NCI-H1105 (cell line): ENCODE measurements at places on chromosomes 1 and 21.
A peak's percentile ranks its signal among the peaks of the same experiment; 100 is the strongest.

DNA sequence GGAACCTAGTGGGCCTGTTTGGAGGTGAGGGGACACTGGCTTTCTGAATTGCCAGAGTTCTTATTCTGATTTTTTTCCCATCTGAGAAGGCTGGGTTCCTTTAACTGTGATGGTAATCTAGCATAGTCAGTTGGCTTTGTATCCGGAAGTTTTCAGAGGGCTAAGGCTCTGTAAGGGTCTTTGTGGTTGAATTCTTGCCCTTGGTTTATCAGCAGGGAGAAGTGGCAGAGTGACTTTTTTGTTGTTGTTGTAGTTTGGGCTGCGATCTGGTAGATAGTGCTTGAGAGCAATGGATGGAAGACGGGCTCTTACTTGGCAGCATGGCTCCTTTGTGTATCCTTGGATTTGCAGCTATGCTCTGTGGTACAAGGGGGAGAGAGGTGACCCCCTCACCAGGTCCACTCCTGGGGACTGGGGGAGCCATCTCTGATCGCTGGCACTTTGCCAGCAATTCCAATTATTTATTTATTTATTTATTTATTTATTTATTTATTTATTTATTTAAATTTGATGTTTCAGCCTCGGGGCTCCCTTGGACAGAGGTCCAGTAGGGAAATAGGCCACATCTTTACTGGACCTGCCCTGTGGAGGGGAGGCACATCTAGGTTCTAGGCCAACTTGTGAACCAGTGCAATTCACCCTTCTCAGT lies 18.5 kb downstream of the TCP10L start:
- no peak for DNase-seq

DNA sequence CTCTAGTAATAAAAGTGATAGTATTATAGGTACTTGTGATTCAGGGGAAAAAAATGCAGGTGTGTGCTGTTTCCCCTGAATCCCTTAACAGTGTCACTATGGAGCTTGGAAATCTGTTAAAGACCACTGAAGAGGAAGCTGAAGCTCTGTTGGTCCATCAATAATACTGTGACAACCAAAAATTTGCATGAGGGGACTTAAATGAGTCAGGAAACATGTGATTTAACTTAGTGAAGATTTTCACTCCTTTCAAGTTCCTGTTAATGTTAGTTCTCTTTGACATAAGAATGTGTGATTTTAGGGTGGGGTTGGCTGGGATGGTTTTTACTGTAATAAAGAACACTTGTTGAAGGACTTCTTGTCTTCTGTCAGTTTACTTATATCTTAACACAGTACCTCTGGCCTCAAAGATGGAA lies 32.0 kb downstream of the VANGL2 start:
- DNase-seq = no peak

- DNase-seq = no peak
Measured at GRCh38 chr1:178450871-178451270, 45.9 kb downstream of the CLEC20A start.

GRCh38 chr1:53327182-53327913 lies 522 bp downstream of the LRP8 start:
- DNase-seq = peak; percentile 36

DNA sequence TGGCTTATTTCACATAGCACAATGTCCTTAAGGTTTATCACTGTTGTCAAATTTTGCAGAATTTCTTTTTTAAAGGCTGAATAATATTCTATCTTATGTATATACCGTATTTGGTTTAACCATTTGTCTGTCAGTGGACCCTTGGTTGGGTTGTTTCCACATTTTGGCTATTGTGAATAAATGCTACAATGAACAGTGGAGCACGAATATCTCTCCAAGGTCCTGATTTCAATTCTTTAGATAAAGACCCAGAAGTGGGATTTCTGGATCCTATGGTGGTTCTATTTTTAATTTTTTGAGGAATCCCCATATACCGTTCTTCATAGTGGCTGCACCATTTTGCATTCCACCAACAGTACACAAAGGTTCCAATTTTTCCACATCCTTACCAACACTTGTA lies 5.8 kb upstream of the ZBTB17 start:
- no peak for DNase-seq

- DNase-seq = peak; percentile 95
Measured at GRCh38 chr1:42335050-42335808, at the start of gene FOXJ3. FOXJ3 (minus strand) TSS chr1:42335235; CDS start chr1:42311093, 24,142 bp downstream.

- DNase-seq = no peak
Measured at GRCh38 chr1:227131193-227131592, 187.1 kb downstream of the CDC42BPA start.

DNA sequence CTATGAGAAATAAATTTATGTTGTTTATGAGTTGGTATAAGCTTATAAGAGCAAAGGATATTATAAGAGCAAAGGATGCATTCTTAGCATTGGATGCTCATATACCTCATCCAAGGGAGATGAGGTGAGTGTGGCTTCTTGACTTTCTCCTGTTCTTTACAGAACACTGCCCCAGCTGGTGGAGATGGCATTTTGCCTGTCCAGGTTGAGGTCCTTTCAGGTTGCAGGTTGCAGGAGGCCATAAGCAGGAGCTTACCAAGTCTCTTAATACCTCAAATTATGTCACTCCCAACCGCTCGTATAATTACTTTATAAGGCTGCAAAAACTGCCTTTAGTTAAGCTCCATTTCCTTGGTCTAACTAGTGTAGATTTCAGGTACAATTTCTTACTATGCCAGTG lies 66.7 kb downstream of the RPE65 start:
- no peak for DNase-seq

GRCh38 chr1:214847071-214847810 lies 235.3 kb upstream of the KCNK2 start:
- no peak for DNase-seq

DNA sequence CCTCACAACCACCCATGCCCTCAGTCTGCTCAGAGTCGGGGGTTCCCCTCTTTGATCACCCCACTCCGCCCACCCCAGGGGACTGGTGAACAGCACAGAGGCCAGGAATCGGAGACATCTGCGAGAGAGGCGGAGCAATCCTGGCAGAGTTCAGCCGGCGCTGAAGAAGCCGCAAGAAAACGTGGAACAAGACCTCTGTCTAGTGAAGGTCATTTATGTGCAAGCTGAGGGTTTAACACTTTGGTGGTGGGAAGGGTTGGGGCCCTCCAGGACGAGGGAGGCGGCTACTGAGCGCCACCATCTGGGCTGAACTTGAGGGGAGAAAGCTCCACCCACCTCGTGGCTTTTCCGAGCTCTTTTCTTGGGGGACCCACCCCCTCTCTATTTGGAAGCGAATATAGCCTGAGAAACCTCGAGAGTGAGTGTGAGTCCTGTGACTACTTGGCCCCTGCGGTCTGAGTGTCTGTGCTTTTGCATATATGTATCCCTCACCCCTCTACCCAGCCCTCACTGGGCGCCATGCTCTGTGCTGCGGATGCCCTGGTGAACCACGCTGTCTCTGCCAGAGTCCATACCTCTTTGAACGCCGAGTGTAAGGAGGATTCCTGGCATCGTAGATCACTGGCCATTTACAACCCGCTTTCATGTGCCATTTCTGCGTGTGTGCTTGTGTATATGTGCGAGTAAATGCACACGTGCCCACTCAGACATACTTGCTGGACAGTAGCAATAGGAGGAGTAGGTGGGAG lies 1.2 kb upstream of the EPHA10 start:
- DNase-seq = peak; percentile 25

DNA sequence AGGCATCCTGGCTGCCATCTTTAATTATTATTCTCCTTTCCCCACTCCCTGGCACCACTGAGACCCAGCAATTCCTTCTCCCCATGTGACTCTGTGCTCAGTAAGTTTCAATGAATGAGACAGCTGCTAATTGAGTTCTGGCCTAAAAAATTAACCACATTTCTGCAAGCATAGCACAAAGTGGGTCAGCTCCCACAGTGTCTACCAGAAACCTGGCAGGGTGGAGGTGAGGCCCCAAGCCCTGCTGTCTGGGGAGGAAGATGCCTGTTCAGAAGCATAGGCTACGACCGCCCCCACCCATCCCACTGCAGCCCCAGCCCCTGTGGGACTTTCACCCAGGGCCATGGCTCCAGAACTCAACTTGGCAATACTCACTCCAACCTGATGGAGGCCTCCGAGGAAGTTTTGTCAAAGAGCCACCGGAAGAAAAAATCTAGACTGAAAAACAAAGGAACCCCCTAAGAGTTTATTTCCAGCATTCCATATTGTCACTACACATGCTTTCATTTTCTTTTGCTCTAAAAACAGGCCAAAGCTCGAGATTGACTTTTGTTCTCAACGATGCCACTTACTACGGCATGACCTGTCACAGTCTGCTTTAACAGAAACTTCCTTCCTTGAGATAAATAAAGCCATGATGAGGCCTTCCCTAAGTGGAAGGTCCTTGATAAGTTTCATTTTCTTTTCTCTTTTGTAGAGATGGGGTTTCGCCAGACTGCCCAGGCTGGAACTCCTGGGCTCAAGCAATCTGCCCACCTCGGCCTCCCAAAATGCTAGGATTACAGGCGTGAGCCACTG lies 26.5 kb downstream of the TMEM63A start:
- DNase-seq = no peak

- DNase-seq = no peak
Measured at GRCh38 chr1:244820131-244820530, 15.3 kb upstream of the COX20 start.

DNA sequence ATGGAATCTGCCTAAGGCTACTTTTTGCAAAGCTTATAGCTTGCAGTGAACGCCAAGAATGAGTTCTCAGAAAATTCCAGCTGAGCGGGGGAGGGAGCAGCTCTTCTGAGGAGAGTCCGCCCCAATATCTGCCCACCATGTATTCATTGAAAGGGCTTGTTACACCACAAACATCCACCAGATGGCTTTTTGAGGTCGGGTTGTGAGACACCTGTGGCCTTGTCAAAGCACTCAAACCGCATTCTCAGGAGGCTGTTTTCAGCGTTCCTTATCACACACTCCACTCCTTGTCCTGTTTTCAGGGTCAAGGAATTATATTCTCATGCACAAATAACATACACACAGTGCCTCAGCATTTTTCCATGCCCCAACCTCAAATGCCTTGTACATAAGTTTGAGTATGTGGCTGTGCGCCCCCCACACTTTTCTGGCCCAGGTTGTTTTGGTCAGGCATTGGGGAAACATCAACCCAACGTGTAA lies 3.9 kb upstream of the C4BPB start:
- DNase-seq = peak; percentile 27

- peak; percentile 5 for DNase-seq
Measured at GRCh38 chr1:199774433-199775089, 252.9 kb upstream of the NR5A2 start.

DNA sequence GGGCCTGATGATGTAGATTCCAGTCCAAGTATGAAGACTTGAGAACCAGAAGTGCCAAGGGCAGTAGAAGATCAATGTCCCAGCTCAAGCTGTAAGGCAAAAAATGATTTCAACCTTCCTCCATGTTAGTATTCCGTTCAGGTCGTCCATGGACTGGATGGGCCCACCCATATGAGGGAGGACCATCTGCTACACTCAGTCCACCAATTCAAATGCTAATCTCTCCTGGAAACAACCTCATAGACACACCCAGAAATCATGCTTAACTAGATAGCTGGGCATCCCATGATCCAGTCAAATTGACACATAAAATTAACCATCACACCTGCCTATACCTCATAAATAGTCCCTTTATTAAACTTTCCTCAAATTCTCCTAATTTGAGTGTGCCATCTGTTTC lies 73.3 kb upstream of the NFASC start:
- no peak for DNase-seq

DNA sequence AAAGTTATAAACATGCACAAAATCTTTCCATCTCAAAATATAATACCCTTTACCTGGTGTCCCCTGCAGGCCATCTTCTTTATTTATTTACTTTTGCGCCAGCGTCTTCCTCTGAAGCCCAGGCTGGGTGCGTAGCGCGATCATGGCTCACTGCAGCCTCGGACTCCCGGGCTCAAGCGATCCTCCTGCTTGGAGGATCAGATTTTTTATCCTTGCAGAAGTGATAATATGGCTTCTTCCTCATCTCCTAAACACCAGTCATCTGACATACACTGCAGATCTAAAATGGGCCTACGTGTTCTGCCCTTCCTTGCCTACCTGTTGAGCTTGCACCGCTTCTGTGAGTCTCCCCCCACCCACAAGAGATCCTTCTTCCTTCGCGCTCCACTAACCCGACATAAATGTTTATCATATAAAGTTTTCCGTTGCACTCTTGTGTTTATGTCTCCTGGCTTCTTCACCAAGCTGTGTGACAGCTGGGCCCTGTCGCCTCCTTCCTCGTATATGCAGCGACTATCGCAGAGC lies 506 bp upstream of the SRP9 start:
- DNase-seq = no peak

GRCh38 chr1:24659993-24660665 lies 17.0 kb downstream of the SRRM1 start:
- no peak for DNase-seq

DNA sequence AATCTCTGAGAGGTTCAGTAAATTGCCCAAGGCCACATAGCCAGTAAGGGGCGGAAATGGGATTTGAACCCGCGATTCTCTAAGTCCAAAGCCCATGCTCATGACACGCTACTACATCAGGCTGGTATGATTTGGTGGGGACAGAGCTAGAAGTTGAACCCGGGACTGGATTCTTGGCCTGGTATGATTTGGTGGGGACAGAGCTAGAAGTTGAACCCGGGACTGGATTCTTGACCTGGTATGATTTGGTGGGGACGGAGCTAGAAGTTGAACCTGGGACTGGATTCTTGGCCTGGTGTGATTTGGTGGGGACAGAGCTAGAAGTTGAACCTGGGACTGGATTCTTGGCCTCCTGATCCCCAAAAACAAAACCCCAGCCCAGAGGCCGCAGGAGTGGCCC lies 23.0 kb downstream of the EPHB2 start:
- no peak for DNase-seq

DNA sequence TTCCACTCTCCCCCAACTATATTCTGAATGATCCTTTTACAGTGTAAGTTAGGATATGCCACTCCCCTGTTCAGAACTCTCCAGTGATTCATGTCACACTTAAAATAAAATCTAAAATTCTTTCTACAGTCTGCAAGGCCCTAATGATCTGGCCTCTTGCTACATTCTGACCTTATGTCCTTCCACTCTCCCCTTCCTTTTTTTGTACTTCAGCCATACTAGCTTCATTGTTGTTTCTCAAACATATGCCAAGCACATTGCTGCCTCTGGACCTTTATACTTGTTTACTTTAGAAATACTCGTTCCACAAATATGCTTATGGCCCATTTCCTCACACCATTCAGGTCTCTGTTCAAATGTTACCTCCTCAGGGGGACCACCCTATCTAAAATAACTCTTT lies 14.8 kb upstream of the PSMA5 start:
- no peak for DNase-seq

DNA sequence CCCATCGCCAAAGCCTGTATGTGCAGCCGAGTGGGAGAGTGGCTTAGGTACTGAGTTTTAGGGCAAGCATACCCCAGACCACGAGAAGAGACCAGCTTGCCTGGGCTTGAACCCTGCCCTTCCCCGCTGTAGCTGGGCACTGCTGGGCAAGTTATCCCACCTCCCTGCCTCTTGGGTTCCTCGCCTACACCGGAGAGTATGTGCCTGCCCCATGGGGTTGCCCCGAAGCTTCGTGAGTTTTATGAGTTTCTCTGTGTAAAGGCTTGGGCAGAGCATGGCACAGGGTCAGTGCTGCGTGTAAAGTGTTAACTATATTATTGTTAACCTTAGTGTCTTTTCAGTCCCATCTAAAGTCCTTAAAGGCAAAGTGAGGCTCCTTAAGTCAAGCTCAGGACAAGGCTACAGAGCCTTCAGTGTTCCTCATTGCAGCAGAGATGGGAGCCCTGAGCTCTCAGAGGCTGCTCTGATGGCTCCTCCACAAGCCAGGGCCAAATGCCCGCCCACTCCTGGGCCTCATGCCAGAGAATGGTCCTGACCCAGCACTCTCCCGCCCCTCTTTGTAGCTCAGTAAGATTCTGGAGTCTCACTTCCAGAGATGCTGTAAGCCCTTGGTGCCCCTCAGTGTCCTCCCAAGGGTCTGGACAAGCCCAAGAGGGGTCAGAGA lies 37.0 kb upstream of the KCNA10 start:
- DNase-seq = no peak
